ENCODE measurements at places on chromosomes 2 and 18. TPM values are rescaled to one million over a fixed set of nuclear protein-coding genes. Genes with fewer than 3 reads are reported as not detected.

DNA sequence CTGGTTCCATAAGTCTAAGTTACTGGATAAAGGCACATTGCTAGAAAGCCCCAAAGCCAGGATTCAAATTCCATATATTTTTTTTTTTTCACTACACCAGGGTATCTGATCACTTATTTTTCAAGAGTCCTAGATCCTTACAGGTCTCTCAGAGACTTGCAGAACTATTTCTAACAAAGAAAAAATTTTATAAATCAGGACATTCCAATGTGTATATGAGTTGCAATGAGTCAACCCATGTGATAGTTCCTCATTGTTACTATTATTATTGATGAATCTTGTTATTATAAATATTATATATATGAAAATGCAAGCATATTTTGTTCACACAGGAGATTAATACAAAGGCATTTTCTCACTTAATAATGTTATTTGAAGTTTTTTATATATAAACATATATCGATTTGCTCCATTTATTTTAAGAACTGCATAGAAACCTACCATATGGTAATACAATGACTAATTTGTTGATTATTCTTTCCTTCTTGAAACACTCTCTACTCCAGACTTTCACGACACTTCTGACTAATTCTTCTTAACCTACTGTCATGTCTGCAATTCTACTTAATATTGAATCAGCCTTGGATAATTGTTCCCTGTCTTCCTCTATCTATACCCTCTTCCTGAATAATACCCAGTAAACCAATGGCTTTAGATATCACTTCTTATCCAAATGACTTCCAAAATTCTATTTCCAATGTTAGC lies 968.4 kb upstream of the NRXN1 start:
- DNase-seq, result no peak

GRCh38 chr2:239731998-239732665 lies 293.0 kb downstream of the NDUFA10 start:
- no peak for DNase-seq

DNA sequence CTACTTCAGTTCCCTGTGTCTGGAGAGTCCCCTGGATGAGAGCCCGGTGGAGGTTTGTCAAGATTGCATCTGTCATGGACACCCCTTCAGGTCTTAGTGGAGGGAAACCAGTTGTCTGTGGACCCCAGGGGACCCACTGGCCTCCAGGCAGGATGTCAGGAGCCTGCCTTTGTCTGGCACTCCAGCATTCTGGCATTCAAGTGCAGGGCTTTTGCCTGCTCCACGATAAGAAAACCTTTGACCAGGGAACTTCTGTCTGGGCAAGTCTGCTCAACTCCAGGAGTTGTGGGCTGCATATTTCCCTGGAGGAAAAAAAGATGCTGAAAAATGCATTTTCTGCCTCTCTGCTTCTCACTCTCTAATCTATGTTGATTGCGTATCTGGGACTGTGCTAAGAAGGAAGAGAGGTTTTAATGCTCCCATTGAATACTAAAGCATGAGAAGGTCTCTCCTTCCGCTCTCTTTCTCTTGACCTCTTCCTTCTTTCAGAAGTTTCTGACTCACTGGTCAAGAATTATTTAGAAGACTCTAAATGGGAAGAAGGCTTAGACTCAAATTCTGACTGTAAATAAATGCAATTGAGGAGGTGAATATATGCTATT lies 104.5 kb downstream of the MMADHC start:
- DNase-seq, result no peak

The ANKRD30BL gene
- total RNA-seq, result not detected

DNA sequence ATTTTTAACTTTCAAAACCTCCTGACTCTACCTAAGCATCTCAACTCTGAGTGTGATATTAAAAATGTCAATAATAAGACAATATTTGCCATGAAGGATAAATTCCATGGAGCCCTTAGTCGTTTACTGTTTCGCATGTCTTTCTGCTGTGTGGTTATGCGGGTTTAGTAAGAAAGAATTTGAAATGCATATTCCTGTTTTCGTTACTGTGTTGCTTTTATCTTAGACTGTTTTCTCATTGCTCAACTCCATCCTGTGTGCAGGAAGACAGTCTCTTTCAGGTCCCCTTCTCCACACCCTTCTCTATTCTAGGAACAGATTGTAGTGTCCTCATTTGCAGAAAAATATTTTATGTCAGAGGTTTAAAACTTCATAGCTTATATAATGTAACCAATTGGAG lies 82.5 kb upstream of the MAP3K20 start:
- no peak for DNase-seq

DNA sequence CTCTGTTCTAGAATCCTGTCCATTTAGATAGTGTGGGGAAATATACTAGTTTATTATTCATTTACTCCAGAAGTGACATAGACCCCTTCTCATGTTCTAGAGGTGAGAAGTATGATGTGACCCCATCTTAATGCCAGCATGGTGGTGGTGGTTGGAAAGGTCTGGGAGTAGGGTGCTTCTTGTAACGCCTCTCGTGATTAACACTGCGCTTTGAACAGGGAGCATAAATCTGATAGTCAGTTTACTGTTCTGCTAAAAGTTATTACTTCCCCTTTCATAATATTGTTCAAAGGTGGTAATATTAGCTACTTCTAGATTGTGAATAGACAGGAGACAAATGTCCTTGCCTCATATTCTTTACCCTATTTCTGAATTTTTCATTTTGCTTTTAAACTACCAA lies 35.6 kb downstream of the EHBP1 start:
- DNase-seq, result no peak

DNA sequence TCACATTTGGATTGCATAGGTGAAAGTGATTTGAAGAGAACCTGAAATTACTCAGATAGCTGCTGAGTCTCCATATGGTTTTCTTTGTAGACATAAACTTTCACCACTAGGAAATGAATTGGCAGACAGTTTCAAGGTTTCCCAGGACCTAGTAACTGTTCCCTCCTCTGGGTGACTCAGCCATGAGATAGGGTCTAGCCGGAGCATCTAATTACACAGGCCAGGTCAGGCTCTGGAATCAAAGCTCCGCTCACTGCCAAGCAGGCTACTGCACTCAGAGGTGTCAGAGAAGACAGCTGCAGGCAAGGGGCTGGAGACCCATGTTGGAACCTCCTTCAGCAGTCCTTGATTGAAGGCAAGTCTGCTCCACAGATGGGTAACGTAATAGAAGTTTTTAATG lies 429.2 kb downstream of the TNS1 start:
- peak; percentile 68 for DNase-seq

GRCh38 chr18:67282796-67283195 lies 233.7 kb downstream of the DSEL start:
- no peak for DNase-seq

- peak; percentile 87 for DNase-seq
Observed at GRCh38 chr2:120703330-120703994, 32.2 kb upstream of the GLI2 start.

- DNase-seq, result no peak
Observed at GRCh38 chr18:52572036-52573000, 232.3 kb downstream of the DCC start.

The MLPH gene
- total RNA-seq, result 12.9 TPM

GRCh38 chr2:54572636-54573536 lies 116.8 kb downstream of the SPTBN1 start:
- peak; percentile 84 for DNase-seq

The TMEM37 gene
- 0.12 TPM for total RNA-seq

The ZNF892 gene
- total RNA-seq, result not detected

GRCh38 chr2:172813314-172813888 lies 77.8 kb downstream of the RAPGEF4 start:
- DNase-seq, result peak; percentile 19

Measured in A172 (cell line).